ENCODE measurements at places on chromosomes 1 and 21. TPM values are rescaled to one million over a fixed set of nuclear protein-coding genes. Genes with fewer than 3 reads are reported as not detected.

GRCh38 chr1:189962181-189962580, 515.5 kb downstream of the BRINP3 start:
- DNase-seq, result peak; percentile 33

KISS1 gene
- 11.0 TPM for total RNA-seq

S1PR1 gene
- total RNA-seq, result 12.9 TPM

DNA sequence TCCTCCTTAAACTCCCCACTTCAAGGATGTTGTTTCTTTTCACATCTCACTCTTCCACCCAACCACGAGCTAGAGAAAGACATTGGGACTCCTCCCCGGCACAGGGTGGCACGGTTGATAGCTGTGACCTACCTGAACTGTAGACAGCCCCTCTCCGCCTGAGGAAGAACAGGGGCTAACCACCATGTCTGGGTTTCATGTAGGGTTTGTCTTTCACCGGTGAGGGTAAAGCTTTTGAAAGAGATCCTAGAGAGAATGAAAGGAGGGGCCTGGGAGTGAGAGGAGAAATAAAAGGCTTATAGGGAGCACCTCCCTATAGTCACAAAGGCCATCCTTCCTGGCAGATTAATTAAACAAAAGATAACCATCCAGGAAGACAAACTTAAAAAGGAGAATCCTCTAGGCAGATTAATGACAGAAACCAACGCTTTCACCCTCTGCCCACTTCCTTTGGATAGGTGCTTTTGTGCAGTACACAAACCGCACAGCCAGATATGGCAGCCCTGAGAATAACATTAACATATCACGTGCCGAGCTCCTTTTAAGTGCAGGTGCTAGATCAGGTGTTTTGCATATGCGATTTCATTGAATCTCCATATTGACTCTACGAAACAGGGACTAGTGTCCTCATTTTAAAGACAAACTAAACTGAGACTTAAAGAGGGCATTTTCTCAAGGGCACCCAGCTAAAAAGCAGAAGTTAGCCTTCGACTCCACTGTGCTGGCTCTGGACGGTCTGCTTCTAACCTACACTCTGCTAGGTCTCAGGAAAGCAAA, 178.1 kb upstream of the RUNX1 start:
- DNase-seq, result no peak
